ENCODE measurements at places on chromosomes 6 and 20.

DNA sequence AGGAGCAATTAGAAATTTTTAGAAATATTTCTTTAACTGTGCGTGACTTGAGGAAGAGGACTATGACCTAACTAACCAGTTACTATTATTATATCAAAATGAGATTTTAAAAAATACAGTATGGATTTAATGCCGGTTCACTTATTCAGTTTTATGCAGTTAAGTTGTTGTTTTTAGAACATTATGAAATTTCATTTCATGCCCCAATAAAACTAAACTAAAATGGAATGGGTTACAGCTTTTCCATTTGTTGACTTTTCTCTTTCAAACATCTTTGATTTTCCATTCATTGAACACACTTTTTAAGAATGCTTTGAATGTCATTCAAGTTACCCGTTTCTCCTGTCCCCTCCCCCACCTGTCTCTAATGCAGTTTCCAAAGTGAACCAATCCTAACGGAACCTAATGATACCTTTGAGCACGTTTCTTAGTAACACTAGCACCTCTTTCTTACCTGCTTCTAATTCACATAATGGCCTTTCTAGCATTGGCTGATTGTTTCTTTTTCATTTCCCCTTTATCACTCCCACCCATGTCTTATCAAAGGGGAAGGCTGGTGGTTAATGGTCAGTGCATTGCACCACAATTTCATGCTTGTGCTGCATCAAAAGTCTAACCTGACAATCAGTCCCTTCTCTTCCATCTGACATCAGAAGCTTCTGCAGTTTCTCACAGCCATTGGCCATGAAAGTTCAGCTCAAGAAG lies 262.2 kb upstream of the TAB2 start:
- DNase-seq = no peak

GRCh38 chr6:31776485-31776988 lies 591 bp downstream of the VWA7 start:
- no peak for DNase-seq

DNA sequence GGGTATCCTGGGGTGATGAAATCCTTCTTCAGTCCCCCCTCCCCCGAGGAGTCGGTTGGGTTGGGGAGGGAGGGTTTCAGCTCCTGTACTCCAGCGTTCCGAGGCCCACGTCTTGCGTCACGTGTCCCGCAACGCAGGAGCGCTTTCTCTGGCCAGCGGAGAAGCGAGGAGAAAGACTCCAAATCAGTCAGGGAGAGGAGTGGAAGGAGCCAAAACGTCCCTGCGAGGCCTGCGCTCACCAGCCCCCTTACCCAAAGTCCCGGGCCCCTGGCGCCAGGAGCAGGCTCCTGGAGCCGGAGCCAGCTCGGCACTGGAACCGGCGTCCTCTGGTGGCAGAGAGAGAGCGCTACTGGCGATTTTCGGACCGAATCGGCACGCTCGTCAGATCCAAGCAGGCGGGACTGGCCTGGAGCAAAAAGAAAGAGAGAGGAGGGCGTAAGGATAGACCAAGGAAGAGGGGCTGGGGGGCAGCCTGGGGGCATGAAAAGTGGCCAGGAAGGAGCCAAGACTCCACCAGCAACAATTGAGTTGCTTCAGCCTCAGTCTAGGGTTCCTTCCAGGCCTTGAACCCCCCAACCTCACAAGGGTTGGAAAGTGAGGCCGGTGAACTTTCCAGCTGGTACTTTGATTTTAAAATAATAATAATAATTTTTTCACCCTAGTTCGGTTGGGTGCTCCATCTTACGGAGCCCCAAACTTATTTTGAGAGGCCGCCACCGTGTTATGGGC lies at the start of gene GNAS:
Gene GNAS, plus strand, starts transcription at position 174 of the 729 bp plus-strand sequence.
- peak; percentile 63 for DNase-seq

- DNase-seq = no peak
These were observed 261.3 kb downstream of the PLCB1 start for GRCh38 chr20:8393381-8393780.

- DNase-seq = no peak
These were observed 19.7 kb upstream of the MROH8 start for GRCh38 chr20:37198932-37199660.

- DNase-seq = peak; percentile 53
These were observed 65.1 kb downstream of the PLG start for GRCh38 chr6:160766989-160767646.

GRCh38 chr6:14626556-14626955 lies 509.0 kb downstream of the CD83 start:
- DNase-seq = no peak

- DNase-seq = no peak
These were observed 76.8 kb upstream of the ARMC2 start for GRCh38 chr6:108771421-108771820.

DNA sequence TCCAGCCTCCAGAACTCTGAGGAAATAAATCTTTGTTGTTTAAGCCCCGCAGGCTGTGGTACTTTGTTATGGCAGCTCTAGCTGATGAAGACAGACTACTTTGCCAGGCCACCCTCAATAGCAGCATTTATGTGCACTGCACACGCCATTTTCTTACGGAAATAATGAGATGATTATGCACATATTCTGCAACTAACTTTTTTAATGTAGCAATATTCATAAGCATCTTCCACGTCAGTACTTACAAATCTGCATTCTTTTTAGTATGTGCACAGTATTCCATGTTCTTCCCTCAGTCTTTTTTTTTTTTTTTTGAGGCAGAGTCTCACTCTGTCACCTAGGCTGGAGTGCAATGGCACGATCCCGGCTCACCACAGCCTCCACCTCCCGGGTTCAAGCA lies 46.8 kb upstream of the DSP start:
- DNase-seq = no peak

GRCh38 chr20:572727-573126 lies 29.1 kb upstream of the CSNK2A1 start:
- no peak for DNase-seq

GRCh38 chr6:98875375-98875774 lies 41.0 kb downstream of the POU3F2 start:
- no peak for DNase-seq

- no peak for DNase-seq
These were observed 955.4 kb upstream of the ADGRB3 start for GRCh38 chr6:67679566-67680296.

GRCh38 chr6:105510746-105511145 lies 107.9 kb upstream of the PREP start:
- DNase-seq = no peak

- DNase-seq = no peak
These were observed 79.6 kb downstream of the OLIG3 start for GRCh38 chr6:137414599-137414998.

- no peak for DNase-seq
These were observed 38.0 kb downstream of the RTN4IP1 start for GRCh38 chr6:106591111-106591825.

GRCh38 chr6:90216072-90216977 lies 80.3 kb downstream of the BACH2 start:
- DNase-seq = no peak

DNA sequence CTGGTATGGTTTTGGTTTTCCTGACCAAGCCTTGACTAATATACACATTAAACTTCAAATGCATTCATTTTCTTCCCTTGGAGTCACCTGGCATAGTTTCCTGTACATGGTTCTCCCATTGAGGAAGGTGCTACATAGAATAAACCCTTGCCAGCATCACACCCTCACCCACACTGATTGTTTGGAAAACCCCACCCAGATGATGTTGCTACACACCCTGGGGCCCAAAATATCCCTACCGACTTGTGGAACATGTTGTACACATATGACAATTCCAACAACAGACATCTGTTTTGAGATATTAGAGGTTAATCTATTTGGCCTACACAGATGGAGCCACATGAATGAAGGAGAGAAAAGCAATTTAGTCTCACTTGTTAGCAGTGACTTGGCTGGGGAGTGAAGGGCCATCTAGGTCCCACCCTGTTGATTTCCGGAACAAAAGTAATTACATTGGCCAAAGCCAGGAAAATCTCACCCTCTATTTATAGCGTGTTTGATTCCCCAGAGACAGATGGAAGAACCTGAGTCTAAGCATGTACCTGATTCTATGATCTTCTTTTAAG lies 606.0 kb upstream of the BTBD3 start:
- no peak for DNase-seq

DNA sequence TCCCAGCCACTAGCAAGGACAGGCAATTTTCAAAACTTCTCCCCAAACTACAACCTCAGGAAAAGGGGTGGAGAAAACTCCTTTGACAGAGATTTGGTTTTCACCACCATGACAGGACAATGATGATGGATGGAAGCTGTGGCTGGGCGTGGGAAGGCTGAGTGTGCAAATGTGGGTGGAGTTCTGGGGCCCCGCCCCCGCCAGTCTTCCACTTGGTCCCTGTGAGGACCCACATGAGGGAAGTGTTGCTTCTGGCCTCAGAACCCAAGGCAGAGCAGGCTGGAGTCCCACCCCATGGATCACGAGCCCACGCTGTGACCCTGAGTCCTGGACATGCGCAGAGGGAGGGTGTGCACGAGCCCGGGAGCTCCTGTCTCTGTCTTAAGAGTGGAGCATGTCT lies 21.5 kb upstream of the MRGBP start:
- no peak for DNase-seq

GRCh38 chr6:145561095-145562072 lies 173.9 kb downstream of the EPM2A start:
- DNase-seq = no peak

DNA sequence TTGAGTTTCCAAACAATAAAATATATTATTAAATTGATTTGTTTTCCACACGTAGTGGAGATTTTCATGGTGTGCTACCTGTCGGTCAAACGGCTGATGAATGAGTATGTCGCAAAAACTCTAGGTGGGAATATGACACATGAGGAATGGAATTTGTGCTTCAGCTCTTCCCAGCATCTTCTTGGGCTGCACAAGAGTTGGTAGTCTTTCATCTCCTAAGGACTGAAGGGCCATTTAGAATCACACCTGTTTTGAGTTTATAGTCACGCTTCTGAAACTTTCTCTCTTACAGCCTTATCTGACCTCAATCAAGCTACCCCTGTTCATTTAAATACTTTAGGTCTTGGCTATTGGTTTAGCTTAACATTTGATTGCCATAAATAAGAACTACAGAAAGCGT lies 157.7 kb upstream of the AKAP12 start:
- no peak for DNase-seq

- no peak for DNase-seq
These were observed 403.4 kb downstream of the GJA1 start for GRCh38 chr6:121838842-121839241.

DNA sequence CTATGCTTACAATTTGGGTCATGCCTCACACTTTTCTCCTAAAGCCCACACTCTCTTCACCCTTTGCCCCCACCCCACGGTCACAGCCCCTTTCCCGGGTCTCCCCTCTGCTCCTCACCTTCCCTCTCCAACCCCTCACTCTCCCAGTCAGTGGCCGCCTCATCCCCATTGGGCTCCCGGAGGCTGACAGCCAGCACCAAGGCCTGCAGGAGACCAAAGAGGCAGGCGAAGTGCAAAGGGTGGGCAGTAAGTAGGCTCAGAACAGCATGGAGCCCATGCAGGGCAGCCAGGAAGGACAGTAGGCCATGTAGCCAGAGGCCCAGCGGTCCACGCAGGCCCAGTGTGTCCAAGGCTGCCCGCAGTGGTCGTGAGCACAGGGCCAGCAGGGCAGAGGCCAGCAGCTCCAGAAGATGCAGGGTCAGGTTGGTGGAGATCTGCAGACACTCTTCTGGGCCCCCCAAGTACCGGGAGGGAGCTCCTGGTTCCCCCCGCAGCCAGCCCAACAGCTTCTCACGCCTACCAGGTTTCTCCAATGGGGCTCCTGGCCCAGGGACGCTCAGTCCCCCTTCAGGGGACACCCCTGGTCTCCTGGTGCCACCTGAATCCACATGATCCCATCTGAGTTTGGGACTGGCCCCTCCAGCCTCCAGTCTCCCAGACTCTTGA lies 1.5 kb downstream of the C6orf47 start:
- DNase-seq = no peak

DNA sequence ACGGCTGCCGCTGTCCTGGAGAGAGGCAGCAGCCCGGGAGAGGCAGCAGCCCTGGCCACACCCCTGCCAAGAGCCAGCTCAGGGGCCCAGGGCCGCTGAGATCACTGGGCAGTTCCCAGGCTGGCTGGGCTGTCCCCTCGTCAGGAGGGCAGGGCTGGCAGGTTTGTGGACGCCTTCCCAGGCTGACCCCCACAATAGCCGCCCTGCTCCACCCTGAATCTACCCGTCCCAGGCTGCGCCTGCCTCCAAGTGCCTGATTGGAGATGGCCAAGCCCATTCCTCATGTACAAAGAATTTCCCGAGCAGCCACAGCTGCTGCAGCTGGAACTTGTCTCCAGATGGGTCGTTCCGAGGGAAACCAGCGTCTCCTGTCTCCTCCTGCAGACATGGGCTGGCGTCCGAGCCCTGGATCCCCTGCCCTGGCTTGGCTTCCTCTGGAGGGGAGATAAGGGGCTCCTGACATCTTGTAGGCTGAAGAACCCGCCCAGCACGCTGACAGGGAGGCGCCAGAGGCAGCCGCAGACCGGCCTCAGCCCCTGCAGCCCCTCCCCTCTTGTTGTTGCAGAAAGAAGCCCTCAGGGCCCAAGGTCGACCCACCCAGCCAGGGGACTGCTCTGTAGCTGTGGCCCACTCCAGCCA lies 9.4 kb upstream of the GATA5 start:
- no peak for DNase-seq

DNA sequence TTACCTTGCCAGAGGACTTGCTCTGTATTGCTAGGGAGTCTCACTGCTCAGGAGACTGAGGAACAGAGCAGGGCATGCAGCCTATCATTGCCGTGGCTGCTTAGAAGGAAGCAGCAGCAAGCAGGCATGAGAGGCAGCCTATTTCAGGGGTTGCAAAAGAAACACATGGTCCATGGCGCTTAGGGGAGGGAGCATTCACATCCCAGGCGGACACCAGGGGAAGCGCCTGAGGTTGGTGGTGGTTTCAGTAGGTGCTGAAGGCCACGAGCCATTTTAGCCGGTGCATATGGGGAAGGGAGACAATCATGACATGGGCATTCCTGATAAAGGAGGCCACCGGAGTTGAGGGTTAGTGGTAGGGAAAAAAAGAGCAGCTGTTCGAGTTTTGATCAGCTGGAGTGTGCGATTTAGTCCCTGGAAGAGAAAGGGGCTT lies 20.9 kb downstream of the FARS2 start:
- no peak for DNase-seq

DNA sequence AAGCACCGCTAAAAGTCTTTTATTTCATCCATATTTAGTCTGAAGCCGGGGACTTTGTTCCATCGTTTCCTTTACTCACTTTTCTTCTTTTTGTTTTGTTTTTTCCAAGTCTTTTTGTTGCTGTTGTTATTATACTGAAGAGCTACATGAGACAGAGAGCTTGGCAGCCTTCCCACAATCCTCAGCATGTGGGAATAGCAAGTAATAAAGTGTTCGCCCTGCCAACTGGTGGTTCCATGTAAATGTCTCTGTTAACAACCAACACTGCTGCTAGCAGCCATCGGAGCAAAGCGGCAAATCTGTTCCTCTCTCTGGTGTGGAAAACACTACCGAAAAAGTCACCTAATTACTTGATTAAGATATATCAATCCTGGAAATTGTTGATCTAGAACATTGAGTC lies 437.8 kb upstream of the ID4 start:
- no peak for DNase-seq

DNA sequence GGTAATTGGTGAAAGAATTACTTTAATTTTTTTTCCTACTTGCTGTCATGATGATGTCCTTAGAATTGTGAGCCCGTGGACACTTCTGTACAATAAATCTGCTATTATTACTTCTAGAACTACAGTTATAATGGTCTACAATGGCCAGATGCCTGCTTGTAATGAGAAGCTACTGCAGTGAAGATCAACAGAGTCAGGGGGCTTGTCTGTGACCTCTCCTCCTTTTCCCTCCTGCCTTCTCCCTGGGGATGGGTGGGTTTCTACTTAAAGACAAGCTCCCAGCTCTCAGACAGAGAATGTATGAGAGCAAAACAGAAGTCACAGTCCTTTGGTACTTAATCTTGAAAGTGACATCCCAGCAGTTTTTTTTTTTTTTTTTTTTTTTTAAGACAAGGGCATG lies 13.2 kb upstream of the PANK2 start:
- no peak for DNase-seq

Data from activated CD4-positive, alpha-beta memory T cell treated with anti-CD3 and anti-CD28 coated beads, Interleukin-2, amount 10 ng/mL, durations not matched to agents 7 days and 5 days (primary cell).